Brain (organoid and tissue), 16 donors: ENCODE measurements at places on chromosomes 1 and 21.

DNA sequence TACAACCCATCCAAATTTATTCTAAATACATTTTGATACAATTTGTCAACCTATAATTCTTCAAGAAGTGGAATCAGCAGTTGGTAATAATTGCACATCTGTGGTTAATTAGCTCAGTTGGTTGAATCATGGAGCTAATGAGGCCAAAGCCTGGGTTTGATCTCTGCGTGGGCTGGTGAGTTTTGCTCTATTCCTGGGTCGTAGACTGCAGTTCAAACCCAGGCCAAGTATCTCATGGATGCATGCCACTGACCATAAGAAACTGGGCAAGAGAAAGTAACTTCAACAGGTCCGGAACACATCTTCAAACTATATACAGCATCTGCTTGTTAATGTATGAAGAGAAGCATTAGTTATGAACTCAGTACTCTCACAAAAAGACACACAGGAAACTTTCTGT is 779.7 kb downstream of the USP25 start:
- DNase-seq: no peak

DNA sequence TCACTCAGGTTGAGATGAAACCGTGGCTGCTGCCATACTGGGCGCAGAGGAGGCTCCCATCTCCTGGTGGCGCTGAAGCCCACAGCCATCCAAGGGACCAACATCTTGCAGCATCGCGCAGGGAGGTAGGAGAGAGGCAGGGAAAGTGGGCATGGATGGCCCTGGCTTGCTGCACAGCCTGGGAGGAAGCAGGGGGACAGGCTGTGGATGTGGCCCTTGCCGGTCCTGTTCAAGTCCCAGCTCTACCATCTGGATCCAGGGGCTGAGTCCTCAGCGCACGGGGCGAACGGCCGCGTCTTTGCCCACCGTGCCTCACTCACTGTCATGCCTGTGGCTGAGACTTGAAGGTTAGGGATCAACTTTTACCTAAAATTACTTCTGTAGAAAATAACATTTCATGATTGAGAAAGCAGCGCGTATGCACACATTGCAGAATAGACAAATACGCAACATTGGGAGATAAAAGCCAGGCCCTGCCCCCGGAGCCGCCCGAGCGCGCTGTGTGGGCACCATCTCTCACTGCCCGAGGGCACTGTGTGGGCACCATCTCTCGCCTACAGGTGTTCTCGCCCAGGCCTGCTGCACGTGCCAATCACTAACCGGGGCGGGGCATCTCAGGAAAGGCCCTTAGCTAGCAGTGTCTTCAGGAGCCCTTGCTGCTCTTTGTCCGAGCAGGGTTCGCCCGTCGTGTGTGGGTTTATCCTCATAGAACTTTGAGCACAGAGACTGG is 11.5 kb downstream of the SLX9 start:
- DNase-seq: no peak

DNA sequence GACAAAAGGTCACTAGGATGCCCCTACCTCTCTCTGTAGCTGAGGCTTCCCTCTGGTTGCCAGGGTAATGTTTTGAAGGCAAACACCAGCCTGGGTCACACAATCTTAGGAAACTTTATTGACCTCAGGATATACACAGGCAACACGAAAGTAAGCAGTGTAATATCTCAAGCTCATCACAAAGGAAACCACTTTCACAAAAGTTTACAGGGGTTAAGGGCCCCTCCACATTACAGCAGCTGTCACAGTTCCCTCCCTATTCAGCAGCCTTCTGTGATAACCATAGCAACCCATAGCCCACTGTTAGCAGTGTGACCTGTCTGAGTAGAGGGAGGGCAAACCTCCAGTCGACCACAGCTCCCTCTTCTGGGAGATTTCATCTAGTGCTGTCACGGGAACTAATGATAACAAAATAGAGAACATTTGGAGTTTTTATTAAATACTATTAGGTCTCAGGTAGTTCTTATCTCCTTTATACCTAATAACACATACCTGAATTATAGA is 149.8 kb downstream of the PTPRC start:
- DNase-seq: peak; percentile 61

DNA sequence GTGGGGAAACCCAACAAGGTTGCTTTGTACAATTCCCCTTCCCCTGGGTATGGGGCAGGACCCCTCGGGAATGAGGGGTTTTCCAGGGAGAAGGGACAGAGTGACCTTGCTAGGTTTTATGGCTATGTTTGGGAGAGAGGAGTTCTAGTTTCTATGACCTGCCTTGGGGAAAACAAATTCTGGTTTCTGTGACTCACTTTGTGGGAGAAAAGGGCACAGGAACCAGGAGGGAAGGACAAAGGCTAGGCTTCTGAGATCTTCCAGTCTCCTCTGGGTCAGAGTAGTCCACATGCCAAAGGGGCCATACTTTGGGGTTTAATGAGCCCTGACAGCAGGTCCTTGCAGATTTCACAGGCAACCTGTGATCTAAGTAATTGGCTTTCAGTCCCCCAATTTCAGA is 5.5 kb upstream of the PTGER3 start:
- DNase-seq: no peak

- no peak for DNase-seq
Measured at GRCh38 chr1:79594121-79594698, 587.7 kb upstream of the ADGRL4 start.

GRCh38 chr1:32816676-32817158 is 441 bp downstream of the YARS1 start:
- DNase-seq: peak; percentile 15

- DNase-seq: no peak
Measured at GRCh38 chr21:35309316-35309715, 260.2 kb upstream of the RUNX1 start.

GRCh38 chr1:94017155-94017829 is 103.7 kb downstream of the ABCA4 start:
- no peak for DNase-seq

- DNase-seq: peak; percentile 47
Measured at GRCh38 chr1:212450331-212450881, 17.7 kb downstream of the NENF start.

DNA sequence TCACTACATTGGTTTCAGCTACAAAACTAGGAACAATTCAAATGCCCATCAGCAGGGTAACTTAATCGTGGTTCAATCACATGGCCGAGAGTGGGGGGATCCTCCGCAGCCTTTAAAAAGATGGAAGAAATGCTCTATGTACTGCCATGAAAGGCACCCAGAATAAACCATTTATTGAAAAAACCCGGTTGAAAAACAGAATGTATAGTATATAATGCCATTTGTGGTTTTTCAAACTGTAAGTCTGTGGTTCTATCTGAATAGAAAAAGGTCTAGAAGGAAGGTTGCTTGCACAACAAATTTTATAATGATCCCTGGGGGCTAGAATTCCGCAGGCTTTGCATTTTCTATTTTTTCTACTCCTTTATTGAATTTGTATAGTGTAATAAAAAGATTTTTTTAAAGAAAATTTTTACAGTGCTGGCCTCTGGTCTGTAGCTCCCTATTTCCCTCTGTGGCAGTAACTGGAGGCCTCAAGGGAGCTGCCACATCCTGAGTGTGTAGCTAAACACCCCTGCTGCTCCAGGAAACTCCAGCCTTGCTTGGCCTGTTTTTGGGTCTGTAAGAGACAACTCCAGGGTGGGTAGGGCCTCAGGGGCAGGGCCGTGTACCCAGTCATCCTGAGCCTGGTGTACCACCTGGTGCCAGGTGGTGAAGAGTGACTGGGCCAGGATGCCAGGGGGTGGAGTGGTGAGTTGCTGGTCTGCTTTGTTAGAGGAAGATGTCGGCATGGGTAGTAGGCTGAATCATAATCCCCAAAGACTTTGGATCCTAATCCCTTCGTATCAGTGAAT is 51.5 kb upstream of the EPS8L3 start:
- no peak for DNase-seq

GRCh38 chr1:66403007-66403731 is 130.8 kb upstream of the SGIP1 start:
- DNase-seq: no peak

- peak; percentile 77 for DNase-seq
Measured at GRCh38 chr1:165288350-165289120, 68.0 kb downstream of the LMX1A start.

DNA sequence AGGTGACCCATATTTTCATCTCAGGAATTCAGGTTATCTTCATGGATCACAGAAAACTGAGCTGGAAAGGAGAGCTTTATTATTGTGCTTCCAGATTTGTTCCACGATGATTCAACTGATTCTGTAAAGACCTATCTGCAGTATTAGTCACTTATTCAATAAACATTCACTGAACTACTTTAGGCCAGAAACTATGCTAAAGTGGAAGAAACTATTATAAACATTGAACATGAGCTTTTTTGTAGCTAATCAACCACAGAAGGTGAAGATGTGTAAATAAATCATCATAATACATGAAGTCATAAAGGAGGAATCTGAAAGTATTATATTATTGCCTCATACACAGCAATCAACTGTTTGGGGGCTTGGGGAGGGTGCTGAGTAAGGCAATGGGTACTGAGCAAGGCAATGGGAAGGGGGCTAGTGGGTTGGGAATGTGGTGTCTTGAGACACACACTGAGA is 30.6 kb upstream of the EXO1 start:
- DNase-seq: no peak

DNA sequence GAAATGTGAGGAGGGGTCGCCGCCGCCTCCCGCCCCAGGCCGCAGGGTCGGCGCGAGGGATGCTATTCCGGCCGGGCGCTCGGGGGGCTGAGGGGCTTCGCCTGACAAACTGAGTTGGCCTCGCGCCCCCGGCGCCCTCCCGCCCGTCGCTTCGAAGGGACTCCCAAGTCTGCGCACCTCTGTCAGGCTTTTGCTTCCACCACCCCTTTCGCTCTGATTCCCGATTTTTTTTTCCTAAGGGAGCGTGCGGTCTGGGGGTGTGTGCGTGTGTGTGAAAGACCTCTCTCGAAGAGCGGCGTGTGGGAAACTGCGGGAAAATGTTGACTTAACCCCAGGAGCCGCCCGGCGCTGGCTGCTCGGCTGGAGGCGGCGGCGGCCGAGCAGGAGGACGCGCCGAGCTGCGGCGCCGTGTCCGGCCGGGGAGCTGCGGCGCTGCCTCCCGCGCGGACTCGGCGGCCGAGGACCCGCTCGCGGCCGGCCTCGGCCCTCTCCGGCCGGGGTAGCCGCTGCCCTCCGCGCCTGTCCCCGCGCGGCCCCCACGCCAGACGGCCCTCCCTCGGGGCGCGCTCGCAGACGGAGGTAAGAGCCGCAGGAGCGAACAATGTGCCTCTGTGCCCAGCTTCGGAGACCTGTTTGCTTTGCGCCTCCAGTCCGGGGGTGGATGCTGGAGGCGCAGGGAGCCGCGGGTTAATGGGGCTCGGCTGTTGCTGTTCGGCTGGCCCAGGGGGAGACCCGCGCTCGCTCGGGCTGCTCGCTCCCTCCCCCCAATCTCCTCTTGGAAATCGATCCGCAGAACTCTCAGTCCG is 1.1 kb downstream of the ADGRL2 start:
- DNase-seq: peak; percentile 76

GRCh38 chr1:116911779-116912469 is 2.2 kb downstream of the PTGFRN start:
- no peak for DNase-seq

GRCh38 chr1:14841456-14841855 is 243.0 kb downstream of the KAZN start:
- DNase-seq: no peak
